ENCODE measurements at places on chromosomes 2 and 18. TPM values are rescaled to one million over a fixed set of nuclear protein-coding genes. Genes with fewer than 3 reads are reported as not detected.

RGPD3 gene
- total RNA-seq: 0.27 TPM

- no peak for DNase-seq
These were observed 622.6 kb downstream of the EPHA4 start for GRCh38 chr2:220949466-220949865.

- DNase-seq: no peak
These were observed 357.6 kb downstream of the SS18 start for GRCh38 chr18:25732862-25733261.

BCL11A gene
- 29.1 TPM for total RNA-seq

- no peak for DNase-seq
These were observed 871.9 kb downstream of the TSN start for GRCh38 chr2:122627388-122627787.

DNA sequence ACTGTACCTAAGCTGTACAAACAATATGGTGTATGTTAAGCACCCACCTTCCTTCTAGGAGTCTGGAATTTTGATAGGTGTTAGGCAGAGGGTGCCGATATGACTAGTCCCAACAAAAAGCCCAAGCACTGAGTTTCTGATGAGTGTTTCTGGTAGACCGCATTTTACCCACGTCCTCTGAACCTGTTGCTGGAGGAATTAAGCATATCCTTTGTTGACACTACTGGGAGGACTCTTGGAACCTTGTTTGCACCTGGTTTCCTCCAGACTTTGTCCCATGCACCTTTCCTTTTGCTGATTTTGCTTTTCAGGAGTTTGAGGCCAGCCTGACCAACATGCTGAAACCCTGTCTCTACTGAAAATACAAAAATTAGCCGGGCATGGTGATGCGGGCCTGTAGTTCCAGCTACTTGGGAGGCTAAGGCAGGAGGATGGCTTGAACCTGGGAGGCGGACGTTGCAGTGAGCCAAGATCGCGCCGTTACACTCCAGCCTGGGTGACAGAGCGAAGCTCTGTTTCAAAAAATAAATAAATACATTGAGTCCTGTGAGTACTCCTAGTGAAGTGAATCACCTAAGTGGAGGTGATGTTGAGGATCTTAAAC lies 11.4 kb upstream of the SPAST start:
- no peak for DNase-seq

IL36RN gene
- not detected for total RNA-seq

DNA sequence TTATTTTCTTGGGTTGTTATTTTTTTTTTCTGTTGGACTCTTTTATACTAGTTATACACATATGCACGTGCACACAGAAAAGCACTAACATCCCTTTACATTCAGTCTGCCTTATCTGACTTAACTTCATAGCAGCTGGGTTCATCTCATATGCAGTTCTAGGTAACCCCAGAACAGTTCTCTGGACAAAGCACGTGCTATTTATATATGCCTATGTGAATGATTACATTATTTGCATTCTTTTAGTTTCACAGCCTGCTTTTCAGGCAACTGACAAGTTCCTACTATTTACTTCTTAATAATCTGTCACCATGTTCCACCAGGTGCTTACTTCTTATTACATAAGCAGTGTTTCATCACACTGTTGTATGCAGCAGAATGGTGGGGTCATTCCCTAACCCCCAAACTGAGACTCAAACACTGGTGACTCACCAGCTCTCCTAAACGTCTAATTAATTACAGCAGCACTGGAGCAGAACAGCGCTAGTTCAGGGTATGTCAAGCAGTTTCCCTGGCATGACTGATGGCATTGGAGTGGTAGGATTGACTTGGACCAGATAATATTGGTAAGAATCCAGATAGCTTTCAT lies 372.8 kb downstream of the CLIP4 start:
- DNase-seq: no peak

Measured in glutamatergic neuron (in vitro differentiated cells).